ENCODE measurements at places on chromosomes 3 and 15.

- no peak for DNase-seq
Observed at GRCh38 chr15:52800828-52801747, 11.0 kb upstream of the ONECUT1 start.

GRCh38 chr15:69377216-69377970 lies 36.8 kb upstream of the KIF23 start:
- DNase-seq, result peak; percentile 50

DNA sequence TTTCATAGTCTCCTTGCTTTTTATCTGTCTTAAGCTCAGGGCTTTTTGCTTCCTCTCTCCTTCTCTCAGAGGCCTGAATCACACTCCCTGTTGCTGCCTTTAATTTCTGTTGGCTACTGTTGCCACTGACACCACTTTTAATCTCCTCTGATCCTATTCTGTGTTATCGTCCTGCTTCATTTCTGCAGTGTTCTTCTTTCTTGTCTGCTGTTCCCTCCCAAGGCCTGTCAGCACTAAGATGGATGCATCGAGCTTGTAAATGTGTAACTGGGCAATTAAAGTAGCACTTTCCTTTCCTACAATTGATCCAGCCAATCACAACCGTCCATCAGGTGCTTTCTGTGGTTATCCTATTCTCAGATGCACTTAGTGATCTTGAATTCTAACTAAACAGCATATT lies 71.3 kb upstream of the VEPH1 start:
- no peak for DNase-seq

DNA sequence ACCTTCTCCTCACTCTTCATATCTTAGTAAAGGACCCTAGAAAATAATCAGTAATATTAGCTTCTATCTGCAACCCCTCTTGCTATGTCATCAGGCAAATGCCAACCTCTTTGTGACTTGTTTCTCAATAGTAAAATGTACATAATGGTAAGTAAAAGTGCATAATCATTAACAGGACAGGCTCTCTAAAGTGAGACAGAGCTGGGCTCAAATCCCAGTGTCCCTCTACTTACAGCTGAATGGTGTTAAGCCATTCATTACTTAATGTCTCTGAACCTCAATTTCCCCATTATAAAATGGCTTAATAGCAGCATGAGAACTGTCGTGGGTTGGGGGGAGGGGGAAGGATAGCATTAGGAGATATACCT lies 62.6 kb upstream of the ATP11B start:
- no peak for DNase-seq

DNA sequence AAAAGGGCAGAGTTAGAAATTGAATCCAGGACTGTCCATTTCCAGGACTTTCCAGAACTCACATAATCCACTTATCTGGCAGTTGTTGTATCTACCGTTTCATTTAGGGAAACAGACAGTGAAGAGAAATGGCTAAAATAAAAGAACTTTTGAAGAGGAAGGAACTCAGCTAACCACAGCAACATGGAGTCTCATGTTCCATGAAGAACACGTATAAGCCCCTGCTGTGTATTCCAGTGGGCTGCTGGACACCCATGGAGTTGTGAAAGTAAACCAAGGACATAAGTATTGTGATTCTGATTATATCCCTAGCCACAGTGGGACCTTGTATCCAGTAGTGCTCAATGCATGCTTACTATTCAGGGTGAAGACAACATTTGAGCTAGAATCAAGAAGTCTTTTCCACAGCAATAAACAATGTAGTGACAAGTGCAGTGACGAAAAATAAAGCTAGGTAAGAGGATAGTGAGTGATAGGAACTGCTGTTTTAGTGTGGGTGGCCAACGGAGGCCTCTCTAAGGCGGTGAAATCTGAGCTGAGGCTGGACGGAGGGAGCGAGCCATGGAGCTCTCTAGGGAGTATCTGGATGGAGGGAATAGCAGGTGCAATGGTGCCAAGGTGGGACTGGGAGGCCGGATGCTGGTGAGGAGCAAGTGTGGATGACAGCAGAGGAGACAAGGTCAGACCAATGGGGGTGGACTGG lies 26.8 kb upstream of the TRH start:
- no peak for DNase-seq

All from lower leg skin (tissue), 4 donors.